NCI-H2107 (cell line): ENCODE measurements at places on chromosomes 5 and 9.

DNA sequence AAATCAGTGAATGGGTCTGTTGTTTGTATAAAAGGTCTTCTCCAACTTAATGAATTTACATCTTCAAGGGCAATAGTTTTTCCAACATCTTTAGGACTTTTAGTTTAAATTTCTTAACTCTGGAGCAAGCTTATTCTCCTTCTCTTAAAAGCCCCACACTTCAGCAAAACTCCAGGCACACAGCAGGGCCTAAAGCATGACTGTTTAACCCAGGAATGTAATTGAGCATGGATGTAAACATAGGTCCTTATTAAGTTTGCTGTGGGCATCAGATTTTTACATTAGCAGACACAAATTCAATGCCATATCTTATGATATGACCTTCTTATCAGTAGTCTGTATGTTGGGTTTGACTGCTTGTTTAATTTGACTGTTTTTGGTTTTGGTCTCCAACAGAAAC is 78.9 kb downstream of the ABCA1 start:
- DNase-seq = no peak

DNA sequence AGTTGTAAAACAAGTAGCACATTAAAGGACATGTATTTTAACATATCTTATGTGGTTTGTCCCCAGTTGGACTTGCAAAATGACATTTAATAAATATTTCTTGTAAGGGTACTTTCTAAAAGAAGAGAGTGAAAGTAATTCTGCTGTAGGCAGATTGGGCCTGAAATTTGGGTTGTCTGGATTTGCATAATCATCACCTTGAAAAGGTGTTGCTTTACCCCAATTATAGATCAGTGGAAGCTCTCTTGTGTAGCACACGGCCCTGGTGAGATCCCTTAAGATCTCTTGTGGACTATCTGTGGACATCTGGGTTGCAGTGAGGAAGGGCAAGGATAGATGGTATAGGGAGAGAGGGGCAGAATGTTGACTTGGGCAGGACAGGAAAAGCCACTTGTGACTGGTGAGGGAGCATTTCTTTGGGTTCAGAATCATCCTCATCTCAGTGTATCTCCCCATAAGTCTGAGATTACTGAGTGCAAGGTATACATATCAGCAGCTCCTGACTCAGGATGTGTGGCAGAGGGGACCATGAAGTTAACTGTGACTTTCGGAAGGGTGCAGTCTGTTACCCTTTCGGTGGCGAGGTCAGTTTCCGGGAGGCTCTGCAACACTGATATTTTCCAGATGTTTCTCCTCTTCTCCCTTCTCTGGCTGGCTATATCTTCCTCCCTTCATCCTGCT is 2.0 kb upstream of the TNFAIP8 start:
- no peak for DNase-seq

- no peak for DNase-seq
These were observed 3.5 kb upstream of the SNX30 start for GRCh38 chr9:112747094-112747493.

DNA sequence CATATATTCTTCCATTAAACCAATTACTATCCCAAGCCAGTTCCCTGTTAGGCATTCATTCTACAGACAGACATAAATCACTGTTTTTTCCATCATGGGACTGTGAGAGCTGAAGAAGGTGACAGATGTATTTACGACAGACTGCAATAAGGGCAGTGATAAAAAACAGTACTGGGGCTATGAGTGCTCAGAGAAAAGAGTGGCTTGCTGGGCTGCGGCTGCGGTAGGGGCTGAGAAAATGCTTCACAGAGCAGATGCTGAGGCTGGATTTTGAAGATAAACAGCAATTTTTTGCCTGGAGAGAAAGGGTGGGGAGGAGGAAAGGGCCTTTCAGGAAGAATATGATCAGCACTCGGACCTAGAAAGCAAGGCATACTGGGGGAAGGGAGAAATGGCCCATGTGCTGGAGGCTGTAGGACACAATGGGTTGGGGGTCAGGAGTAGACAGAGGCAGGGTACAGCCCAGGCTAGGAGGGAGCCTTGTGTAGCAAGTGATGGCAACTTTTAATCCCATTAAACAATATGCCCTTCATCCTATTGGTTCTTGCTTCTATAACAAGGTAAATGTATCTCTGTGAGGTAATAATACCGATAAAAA is 279.3 kb downstream of the ASTN2 start:
- DNase-seq = no peak

DNA sequence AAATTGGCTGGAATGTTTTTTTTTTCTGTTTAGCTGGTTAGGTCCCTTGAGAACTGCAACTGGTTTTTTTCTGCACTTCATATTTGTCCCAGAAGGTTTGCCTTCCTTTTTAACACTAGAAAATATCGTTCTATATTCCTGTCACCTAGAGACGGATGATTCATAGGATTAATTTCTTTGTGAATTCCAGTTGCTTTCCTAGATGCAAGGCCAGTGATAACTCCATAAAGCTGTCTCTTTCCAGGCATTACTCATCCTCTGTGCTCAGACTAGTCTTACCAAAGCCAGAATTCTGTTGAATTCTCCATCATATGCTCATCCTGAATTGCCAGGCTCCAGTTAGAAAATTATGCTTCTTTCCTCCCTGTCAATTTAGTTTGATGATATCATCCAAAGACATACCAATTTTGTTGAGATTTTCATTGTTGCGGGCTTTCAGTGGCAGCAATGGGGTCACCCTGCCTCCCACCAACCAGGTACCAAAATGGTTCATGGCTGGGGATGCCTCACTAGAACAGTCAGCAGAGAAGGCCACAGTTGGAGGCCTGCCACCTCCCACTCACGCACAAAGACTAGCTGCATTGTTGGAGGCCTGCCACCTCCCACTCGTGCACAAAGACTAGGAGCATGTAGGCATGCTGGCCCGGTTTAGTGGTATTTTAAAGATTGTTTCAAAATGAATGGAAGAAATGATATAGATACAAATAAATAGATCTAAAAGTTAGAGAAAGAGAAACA is 8.5 kb downstream of the BAAT start:
- DNase-seq = no peak

DNA sequence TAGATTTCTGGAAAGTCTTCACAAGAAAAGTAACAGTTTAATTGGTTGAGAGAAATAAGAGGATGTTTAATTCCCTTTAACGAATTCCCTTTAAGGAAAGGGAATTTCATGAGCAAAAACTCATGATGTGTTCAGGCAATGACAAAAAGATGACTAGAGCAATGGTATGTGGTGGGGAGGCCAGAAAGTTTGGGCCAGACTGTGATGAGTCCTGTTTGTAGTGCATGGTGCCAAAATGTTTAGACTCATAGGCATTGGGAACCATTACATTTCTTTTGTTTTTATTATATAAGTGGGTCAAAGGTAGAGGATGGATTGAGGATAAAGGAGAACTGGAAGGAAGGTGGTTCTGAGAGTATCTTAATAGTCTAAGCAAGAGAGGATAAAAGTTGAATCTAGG is 10.9 kb downstream of the CNTRL start:
- no peak for DNase-seq

DNA sequence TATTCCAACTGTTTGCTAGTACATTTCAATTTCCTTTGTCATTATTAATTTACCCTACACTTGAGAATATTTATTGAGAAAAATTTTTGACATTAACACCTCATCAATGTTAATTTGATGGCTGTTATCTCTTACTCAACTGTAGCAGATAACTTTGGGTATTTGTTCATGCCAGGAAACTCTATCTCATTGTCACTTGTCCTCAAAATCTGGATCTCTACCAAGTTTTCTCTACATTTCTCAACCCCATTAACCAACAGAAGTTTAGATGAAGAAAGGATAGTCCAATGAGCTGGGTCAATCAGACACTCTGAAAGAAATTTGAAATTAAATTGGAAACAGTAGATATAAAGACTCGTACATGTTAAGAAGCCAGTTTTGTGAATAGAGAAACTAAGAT is 395.3 kb downstream of the TUSC1 start:
- no peak for DNase-seq

DNA sequence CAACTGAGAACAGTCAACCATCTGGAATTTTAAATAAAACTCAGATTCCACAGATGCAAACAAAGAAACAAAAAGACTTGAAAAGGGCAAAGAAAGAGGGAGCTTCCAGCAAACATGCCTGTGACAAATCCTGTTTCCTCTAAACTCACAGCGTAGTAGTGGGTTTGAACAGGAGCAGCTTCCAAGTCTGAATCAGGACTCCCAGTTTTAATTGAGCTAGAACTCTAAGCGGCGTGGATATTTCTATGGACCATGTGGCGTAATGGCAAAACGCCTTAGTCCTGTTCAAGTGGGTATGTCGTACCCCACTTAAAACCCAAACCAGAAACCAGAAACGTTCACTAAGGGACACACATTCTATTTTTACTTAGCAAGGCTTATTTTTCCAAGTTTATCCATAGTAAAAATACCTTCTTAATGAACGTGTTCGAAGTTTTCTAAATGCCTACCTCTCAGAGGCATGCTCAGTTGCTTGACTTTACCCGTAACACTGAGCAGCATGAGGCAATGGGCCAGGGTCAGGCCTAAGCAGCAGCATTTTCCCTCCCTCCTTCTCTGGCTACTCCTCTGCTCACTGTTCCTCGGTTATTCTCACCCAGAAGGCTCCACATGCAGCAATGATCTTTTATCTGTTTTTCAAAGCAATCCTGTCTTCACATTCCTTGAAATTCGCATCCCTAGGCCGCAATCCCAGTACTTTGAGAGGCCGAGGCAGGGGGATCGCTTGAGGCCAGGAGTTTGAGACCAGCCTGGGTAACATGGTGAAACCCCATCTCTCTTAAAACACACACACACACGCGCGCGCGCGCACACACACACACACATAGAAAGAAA is 77.9 kb downstream of the FNBP1 start:
- no peak for DNase-seq

GRCh38 chr9:90770182-90770738 is 31.4 kb upstream of the SYK start:
- DNase-seq = no peak

DNA sequence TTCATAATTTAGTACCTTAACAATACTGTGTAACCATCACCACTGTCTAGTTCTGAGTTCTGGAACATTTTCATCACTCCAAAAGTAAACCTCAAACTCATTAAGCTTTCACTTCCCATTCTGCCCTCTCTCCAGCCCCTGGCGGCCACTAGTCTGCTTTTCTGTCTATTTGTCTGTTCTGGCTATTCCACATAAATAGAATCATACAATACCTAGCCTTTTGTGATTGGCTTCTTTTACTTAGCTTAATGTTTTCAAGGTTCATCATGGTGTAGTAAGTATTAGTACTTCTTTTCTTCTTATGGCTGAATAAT is 138.7 kb downstream of the RAPGEF6 start:
- no peak for DNase-seq

- DNase-seq = no peak
These were observed at the start of gene PCDHB5 for GRCh38 chr5:141135030-141135717. PCDHB5 (plus strand) TSS chr5:141135206; CDS start chr5:141135435, 229 bp downstream.

DNA sequence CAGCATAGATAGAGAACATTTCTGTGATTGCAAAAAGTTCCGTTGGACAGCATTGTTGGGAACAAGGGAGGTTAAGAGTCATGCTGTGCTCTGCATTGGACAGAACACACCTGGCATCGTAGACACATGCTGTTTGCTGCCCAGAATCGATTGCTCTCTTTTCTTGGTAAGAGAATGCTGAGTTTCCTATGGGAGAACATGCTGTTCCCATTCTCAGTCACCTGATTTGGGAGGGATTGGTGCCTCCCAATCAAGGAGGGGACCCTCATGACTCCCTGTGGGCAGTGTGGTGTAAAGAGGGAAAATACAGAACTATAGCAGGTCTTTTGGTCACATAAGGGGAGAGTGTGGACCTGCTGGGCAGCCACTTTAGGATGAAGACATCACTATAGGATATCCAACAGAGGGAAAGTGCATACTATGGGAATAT is 555.4 kb upstream of the CLINT1 start:
- no peak for DNase-seq

GRCh38 chr5:150234576-150235499 is 45.0 kb downstream of the SLC6A7 start:
- DNase-seq = no peak

DNA sequence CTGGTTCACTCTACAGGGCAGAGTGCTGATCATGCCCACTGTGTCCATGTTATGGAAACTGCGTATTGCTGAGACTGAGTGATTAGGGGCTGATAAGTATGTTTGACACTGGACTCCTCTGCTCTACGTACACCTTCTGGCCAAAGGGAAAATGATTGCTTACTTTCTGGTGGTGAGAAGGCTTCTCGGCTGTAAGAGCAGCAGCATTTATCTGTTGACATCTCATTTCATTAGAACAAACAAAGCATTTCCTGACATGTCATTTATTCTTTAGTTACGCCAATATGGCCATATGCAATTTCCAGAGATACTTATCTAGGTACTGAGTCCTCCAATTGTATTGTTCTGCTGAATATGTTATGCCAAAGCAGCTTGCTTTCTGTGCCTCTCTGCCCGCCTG is 5.6 kb downstream of the FAXDC2 start:
- DNase-seq = no peak

DNA sequence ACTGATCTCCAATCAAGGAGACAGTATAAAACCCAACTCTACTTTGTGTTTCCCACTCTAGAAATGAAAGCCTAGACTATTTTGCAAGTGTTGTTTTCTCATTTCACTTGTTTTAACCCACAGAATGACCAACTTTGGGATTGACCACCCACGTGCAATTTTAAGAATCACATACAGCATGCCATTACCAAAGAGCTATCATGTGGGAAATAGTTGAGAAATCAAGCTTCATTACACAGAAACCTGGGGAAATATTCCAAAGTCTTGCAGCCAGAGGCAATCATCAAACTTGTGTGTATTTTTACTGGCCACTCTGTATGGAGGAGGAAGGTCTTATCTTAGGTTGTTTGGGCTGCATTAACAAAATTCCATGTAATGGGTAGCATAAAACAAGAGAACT is 451.4 kb upstream of the DAB2 start:
- no peak for DNase-seq
